ENCODE measurements at places on chromosomes 7 and 10.

DNA sequence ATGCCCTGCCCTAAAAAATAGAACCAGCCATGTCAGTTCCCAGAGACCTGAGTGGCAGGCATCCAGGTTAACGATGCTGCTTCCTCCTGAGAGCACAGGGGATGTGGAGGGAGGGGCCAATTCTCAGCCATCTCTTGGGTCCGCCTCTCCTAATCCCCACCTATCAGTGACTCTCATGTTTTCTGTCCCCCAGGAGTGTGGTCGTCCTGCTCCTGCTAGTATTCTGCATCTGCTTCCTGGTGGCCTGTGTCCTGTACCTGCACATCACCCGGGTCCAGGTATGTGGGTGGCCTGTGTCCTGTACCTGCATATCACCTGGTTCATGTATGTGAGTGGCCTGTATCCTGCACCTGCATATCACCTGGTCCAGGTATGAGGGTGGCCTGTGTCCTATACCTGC lies 105.3 kb downstream of the ADCY1 start:
- no peaks in the 10 kb centered on the region for H3K4me1 ChIP-seq
- no peak overlapping the region for H3K4me3 ChIP-seq
- DNase-seq = no peak
- no peaks in the 10 kb centered on the region for H3K36me3 ChIP-seq

DNA sequence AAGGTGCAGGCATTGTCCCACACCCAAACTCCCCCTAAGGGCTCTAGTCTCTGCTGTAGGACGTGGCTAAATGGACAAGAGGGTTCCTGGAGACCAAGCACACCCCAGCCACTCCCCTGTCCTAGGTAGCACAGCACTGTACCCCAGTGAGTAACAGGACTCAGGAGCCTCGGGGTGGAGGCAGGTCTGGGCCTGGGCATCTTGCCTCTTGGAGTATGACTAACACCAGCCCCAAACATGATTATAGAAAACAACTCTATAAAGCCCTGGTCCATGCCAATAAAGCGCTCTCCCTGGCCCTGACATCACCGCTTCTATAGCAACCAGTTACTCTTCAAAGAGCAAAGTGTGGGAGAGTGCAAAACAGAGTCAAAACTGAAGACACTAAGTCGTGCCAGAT lies 195.0 kb downstream of the CALN1 start:
- H3K4me1 ChIP-seq = no peaks in the 10 kb centered on the region
- no peaks in the 10 kb centered on the region for H3K36me3 ChIP-seq
- H3K27ac ChIP-seq = no peak overlapping the region
- no peak for DNase-seq

GRCh38 chr7:47215049-47215448 lies 366.9 kb downstream of the TNS3 start:
- H3K36me3 ChIP-seq = peaks cover 1% of the 10 kb centered on the region
- H3K4me1 ChIP-seq = no peaks in the 10 kb centered on the region
- DNase-seq = no peak
- no peak overlapping the region for H3K27ac ChIP-seq
- H3K27me3 ChIP-seq = no peaks in the 10 kb centered on the region
- H3K4me3 ChIP-seq = no peak overlapping the region

DNA sequence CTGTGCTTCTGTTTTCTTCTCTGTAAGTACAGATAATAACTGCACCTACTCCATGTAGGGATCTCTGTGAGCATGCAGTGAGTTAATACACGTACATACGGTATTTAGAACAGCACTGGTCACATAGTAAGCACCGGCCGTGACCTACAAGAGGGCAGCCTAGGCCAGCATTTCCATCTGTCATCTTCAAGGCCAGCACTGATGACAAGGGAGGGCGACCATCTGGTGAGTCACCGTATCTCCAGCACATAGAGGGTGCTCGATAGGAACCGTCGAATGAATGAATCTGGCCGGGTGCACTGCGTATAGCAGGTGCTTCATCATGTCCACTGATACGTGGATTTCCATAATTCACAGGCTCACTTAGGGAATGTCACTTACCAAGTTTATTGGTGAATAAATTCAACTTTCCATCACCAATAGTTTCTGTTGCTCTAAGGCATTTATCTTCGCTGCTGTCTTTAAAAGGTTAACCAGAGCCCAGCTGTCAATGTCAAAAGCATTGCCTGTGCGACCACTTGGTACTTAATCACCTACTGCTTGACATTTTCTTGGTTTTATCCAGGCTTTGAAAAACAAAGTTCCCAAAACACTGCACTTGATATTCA lies 8.3 kb downstream of the NOD1 start:
- H3K4me3 ChIP-seq = no peak overlapping the region
- H3K36me3 ChIP-seq = peaks cover 4% of the 10 kb centered on the region
- DNase-seq = no peak
- no peaks in the 10 kb centered on the region for H3K27me3 ChIP-seq

DNA sequence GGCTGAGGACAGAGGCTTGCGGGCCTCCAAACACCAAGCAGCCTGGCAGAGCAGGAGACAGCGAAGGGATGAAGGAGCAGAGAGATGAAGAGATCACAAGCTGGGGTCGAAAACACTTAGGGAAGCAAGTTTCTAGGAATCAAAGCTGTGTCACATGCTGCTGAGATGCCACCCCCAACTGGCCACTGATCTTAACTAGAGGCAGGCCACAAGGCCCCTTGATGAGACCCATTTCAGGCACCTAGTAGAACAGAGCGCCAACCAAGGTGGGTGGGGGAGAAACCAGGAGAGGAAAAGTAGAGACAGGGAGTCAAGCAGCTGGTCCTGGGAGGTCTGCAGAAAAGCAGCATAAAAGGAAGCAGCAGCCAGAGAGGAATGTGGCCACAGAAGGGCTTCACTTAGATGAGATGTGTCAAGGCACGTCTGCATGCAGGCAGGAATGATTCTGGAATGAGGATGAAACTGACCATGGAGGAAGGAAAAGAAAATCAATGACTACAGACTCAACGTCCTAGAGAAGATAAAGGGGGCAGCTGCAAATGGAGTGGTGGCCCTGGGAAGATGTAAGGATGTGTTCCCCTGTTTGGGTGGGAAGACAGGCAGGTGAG lies 85.0 kb upstream of the DDC start:
- DNase-seq = no peak
- no peaks in the 10 kb centered on the region for H3K36me3 ChIP-seq
- no peaks in the 10 kb centered on the region for H3K27me3 ChIP-seq

GRCh38 chr10:112313911-112314310 lies 30.7 kb downstream of the TECTB start:
- H3K4me1 ChIP-seq = no peaks in the 10 kb centered on the region
- no peak overlapping the region for H3K4me3 ChIP-seq
- no peak overlapping the region for H3K27ac ChIP-seq

DNA sequence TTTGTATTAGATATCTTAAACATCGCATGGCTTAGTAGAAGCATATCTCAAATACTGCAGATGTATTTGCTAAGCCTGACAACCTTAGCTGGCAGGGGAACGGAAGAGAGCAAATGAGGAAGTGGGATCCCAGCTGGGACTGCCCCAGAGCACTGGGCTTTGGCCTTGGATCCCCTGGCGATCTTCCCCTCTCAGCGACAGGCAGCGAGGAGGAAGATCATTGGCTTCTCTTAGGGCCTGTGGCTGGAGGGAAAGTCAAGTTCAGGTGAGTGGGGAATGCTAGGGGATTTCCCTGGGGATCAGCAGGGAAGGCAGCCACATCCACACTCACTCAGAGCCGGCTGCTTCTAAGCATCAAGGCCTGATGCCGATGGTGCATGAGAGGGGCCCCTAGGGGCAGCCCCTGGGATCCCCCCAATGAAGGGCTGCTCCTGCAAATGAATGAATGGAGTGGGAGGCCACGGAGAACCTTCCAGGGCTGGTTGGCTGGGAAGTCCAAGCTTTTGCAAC lies 42.0 kb downstream of the LYZL2 start:
- H3K27ac ChIP-seq = no peak overlapping the region
- no peak overlapping the region for H3K4me3 ChIP-seq
- peaks cover 9% of the 10 kb centered on the region for H3K4me1 ChIP-seq
- no peaks in the 10 kb centered on the region for H3K27me3 ChIP-seq
- no peak for DNase-seq

GRCh38 chr7:44379366-44380188 lies 54.2 kb upstream of the CAMK2B start:
- no peaks in the 10 kb centered on the region for H3K27me3 ChIP-seq
- H3K36me3 ChIP-seq = peaks cover 14% of the 10 kb centered on the region
- peak overlapping the region; percentile 57 for H3K27ac ChIP-seq
- no peak for DNase-seq
- H3K4me3 ChIP-seq = no peak overlapping the region

GRCh38 chr7:16721541-16721940 lies 32.0 kb upstream of the TSPAN13 start:
- no peaks in the 10 kb centered on the region for H3K4me1 ChIP-seq
- DNase-seq = no peak
- no peak overlapping the region for H3K27ac ChIP-seq
- no peaks in the 10 kb centered on the region for H3K36me3 ChIP-seq
- H3K4me3 ChIP-seq = no peak overlapping the region

GRCh38 chr7:47266799-47267198 lies 315.1 kb downstream of the TNS3 start:
- H3K27me3 ChIP-seq = no peaks in the 10 kb centered on the region
- no peaks in the 10 kb centered on the region for H3K4me1 ChIP-seq
- H3K27ac ChIP-seq = no peak overlapping the region
- no peak for DNase-seq
- no peak overlapping the region for H3K4me3 ChIP-seq
- H3K36me3 ChIP-seq = no peaks in the 10 kb centered on the region

- no peak for DNase-seq
- H3K27ac ChIP-seq = no peak overlapping the region
- H3K27me3 ChIP-seq = no peaks in the 10 kb centered on the region
- no peaks in the 10 kb centered on the region for H3K36me3 ChIP-seq
- no peak overlapping the region for H3K4me3 ChIP-seq
- no peaks in the 10 kb centered on the region for H3K4me1 ChIP-seq
These were observed 111.1 kb downstream of the FZD1 start for GRCh38 chr7:91375378-91375777.

DNA sequence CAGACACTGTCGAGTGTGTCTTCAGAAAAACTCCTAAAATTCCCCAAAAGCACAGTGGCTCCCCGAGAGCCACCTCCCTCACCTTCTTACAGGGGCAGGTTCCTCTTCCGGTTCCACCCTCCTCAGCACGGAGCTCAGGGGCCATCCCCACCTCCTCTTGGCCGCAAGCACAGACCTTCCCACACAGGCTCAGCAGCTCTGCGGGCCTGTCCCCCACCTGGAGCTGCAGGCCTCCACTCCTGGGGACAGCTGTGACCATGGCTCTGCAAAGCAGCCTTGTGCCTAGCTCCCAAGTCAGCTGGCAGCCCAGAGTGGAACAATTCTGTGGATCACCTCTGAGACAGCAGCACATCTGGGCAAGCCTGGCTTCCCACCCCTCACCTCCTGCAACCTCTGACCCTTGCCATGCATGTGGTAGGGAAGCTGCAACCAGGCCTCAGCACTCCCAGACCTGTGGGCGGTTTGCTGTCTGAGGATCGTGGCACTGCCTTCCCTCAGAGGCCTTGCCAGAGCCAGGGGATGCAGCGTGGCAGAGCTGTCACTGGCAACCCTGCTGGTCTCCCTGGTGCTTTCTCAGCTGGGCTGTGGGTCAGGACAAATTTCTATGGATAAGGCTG lies 79.7 kb downstream of the ALOX5 start:
- no peaks in the 10 kb centered on the region for H3K27me3 ChIP-seq
- DNase-seq = no peak
- no peaks in the 10 kb centered on the region for H3K4me1 ChIP-seq

GRCh38 chr10:3977761-3978160 lies 192.8 kb upstream of the KLF6 start:
- H3K36me3 ChIP-seq = no peaks in the 10 kb centered on the region
- no peak for DNase-seq
- no peaks in the 10 kb centered on the region for H3K27me3 ChIP-seq
- no peak overlapping the region for H3K27ac ChIP-seq

- H3K27me3 ChIP-seq = peaks cover 32% of the 10 kb centered on the region
- peaks cover 10% of the 10 kb centered on the region for H3K4me1 ChIP-seq
- no peak overlapping the region for H3K27ac ChIP-seq
- peaks cover 3% of the 10 kb centered on the region for H3K36me3 ChIP-seq
- H3K4me3 ChIP-seq = no peak overlapping the region
These were observed 26.3 kb upstream of the WDFY4 start for GRCh38 chr10:48658243-48658974.

- no peak overlapping the region for H3K27ac ChIP-seq
- H3K27me3 ChIP-seq = peaks cover 95% of the 10 kb centered on the region
- peaks cover 14% of the 10 kb centered on the region for H3K4me1 ChIP-seq
- H3K36me3 ChIP-seq = peaks cover 3% of the 10 kb centered on the region
- DNase-seq = no peak
These were observed 1.9 kb upstream of the CYP26A1 start for GRCh38 chr10:93071674-93072224.

GRCh38 chr10:102402512-102402896 lies 7.0 kb downstream of the NFKB2 start:
- no peak overlapping the region for H3K27ac ChIP-seq
- peaks cover 43% of the 10 kb centered on the region for H3K36me3 ChIP-seq
- peaks cover 4% of the 10 kb centered on the region for H3K27me3 ChIP-seq
- peaks cover 8% of the 10 kb centered on the region for H3K4me1 ChIP-seq

DNA sequence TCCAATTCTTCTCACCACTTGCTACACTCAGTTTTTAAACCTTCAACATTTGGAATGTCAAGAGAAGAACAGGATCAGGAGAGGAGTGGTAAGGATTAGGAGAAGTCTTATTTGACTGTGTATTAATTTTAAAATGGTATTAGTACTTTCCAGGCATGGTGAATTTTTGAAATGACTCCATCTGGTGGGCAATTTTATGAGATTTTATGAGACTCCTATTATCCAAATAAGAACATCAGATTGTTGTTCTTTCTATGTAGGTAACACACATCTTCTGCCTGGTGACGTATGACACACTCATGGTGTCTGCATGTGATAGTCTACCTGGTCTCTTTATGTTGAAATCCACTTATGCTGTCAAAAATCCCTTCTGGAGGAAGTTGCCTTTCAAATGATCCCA lies 51.0 kb downstream of the SLC13A1 start:
- no peak for DNase-seq
- no peaks in the 10 kb centered on the region for H3K4me1 ChIP-seq
- H3K36me3 ChIP-seq = no peaks in the 10 kb centered on the region
- H3K4me3 ChIP-seq = no peak overlapping the region
- H3K27ac ChIP-seq = no peak overlapping the region

DNA sequence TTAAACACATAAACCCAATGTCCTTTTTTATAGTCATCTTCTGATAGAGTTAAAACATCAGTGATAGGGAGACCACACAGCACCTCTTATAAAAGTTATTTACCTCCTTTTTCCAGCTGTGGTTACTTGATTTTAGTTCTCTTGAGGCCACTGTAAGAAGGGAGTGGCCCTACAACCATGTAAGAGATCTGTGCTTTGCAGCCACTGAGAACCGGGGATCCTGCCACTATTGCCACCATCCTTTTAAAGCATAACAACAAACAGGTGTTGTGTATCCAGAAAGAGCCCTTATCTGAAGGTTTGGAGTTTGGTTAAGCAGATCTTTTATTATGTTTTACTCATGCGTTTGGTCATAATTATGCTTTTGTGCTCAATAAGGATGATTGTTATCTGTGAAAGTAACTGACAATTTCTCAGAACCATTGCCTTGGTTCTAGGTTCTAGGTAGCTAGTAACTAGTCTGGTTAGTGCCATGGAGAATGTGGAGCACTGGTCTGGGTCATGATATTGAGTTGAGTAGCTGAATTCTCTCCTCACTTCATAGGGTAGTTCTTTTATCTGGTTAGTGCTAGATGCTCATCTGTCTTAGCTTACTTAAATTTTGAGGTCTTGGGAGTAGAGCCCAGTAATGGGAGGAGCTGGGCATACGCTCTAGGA lies 56.5 kb downstream of the ST7 start:
- H3K36me3 ChIP-seq = peaks cover 6% of the 10 kb centered on the region
- H3K4me1 ChIP-seq = peaks cover 50% of the 10 kb centered on the region
- no peaks in the 10 kb centered on the region for H3K27me3 ChIP-seq
- no peak for DNase-seq
- no peak overlapping the region for H3K27ac ChIP-seq
